ENCODE measurements at places on chromosomes 5 and 9.

GRCh38 chr5:43110606-43111170 lies 10.0 kb upstream of the ZNF131 start:
- no peak for DNase-seq

DNA sequence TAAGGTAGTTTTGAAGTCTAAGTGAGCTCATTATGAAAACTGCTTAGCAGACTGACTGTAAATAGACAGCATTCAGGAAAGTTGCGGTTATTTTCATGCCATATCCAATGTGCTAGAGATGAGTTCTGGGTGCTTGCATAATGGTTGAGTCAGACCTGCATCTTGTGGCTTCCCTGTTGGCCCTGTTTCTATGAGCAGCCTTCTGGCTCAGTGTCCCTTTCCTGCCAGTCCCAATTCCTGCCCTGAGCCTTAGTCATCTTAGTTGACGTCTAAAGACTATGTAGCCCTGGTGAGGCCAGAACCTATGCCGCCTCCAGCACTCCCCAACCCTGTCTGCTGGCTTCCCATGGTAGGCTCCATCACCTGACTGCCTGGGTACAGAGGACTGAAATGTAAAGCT lies 76.3 kb upstream of the TNFSF8 start:
- peak; percentile 82 for DNase-seq

DNA sequence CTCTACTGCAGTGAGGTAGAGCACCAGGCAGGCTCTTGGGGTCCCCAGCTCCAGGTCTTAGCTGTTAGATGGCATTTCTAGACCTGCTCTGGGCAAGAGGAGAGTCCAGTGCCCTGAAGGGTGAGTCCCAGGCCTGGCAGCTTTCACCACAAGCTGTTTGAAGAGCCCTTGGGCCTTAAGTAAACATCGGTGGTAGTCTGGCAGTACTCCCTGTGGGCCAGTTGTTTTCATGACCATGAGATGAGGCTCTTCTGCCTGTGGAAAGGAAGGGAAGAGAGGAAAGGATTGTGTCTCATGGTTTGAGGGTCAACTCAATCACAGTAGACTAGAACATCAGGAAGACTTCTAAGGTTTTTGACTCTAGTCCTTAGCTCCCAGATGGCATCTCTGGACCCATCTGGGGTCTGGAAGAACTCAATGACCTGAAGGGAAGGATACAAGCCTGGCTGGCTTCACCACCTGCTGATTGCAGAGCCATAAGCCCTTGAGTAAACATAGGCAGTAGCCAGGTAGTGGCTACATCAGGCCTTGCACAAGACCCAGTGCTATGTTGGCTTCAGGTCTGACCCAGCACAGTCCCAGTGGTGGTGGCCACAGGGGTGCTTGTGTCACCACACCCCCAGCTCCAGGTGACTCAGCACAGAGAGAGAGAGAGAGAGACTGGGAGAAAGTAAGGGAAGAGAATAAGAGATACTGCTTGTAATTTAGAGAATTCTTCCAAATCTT lies 114.3 kb upstream of the PCSK5 start:
- no peak for DNase-seq

DNA sequence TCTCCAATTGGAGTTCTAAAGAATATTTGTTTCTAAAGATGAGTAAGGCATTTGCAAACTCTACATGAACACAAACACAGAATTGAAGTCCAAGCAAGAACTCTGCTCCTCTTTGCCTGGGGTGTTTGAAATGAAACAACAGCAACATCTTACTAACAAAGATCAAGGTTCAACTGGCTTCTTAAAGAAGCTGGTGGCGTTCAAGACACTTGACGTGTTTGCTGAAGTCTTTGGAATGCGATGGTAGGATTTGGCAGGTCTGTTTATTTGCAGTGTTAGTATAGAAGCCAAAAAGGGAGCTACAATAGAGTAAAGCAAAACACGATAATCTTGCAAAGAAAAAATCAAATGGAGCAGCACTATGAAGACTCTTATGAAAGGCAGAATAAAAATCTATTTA lies 94.9 kb downstream of the BASP1 start:
- DNase-seq = no peak

DNA sequence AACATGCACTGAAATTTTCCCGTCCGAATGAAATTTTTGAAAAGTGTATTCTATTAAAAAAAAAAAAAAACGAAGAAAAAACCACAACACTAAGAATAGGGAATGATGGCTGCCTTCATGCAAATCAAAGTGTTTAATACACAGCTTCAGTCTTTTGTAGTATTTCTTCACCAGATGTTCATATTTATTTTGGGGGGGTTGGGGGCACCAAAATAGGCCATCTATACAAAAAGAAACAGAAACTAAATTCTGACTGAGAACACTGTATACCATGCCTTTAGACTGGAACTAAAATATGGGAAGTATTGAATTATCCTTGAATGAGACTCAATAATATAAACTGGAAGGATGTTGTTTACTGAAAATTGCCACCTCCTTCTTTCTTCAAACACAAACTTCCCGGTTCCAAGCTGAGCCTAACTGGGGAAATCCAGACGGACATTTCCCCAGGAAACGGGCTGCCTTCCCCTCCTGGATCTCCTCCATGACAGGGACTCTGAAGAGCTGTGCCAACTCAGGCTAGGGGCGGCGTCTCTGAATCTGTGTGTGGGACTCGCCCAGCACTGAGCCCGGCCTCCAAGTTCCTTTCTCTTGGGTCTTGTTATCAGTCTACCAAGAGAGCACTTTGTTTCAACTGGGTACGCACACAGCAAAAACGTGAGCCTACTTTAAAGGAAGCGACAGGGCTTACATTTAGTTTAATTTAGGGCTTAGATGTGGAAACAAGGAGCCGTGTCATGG lies 511.3 kb upstream of the ADAMTS16 start:
- DNase-seq = no peak
